ENCODE measurements at places on chromosomes 7 and 10. TPM values are rescaled to one million over a fixed set of nuclear protein-coding genes. Genes with fewer than 3 reads are reported as not detected.

Gene MINDY4
- total RNA-seq: 1.1 TPM

Gene CLEC2L
- not detected for total RNA-seq

Gene LBX1
- not detected for total RNA-seq

Gene AKR1C8
- not detected for total RNA-seq

Gene NME8
- not detected for total RNA-seq

Gene UTF1
- total RNA-seq: not detected

All from bronchial epithelial cell (primary cell).